Stimulated activated CD8-positive, alpha-beta memory T cell treated with anti-CD3 and anti-CD28 coated beads, Interleukin-2, amount 100 ng/mL, for 1 hour (primary cell): ENCODE measurements at places on chromosomes 5 and 9.

GRCh38 chr5:111134864-111135263 is 42.7 kb downstream of the WDR36 start:
- DNase-seq, result no peak

GRCh38 chr5:80959768-80960442 is at the start of gene RASGRF2:
Gene RASGRF2 (plus strand): TSS chr5:80960363. CDS start chr5:80960739, 376 bp downstream.
- DNase-seq, result no peak

DNA sequence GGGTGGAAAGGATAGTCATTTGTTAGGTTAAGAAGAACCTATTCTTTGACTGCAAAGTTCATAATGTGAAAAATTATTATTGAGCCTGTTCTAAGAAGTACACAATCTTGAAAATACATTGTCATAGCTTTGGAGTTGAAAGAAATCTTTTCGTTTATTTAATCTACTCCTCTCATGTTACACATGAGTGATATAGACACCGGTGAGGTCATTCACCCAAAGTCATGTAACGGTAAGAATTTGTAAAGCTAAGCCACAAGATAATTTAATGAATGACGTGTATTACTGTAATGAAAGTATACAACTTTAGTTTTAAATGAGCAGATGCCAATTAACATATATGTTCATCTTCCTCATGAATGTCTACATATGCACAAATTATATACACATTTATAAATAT is 284.1 kb upstream of the PDE4D start:
- DNase-seq, result no peak

GRCh38 chr9:78214492-78214891 is 21.4 kb upstream of the CEP78 start:
- DNase-seq, result no peak

GRCh38 chr5:142426129-142427014 is 101.6 kb upstream of the SPRY4 start:
- DNase-seq, result no peak

GRCh38 chr5:59098743-59099142 is 515.9 kb downstream of the RAB3C start:
- DNase-seq, result no peak

DNA sequence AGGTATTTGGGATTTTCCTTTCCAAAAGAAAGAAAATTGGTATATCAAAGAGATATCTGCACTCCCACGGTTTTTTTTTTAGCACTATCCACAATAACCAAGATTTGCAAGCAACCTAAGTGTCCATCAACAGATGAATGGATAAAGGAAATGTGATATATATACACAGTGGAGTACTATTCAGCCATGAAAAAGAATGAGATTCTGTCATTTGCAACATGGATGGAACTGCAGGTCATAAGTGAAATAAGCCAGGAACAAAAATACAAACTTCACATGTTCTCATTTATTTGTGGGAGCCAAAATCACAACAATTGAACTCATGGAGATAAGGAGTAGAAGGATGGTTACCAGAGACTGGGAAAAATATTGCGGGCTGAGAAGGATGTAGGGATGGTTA is 9.8 kb downstream of the ANKRD31 start:
- DNase-seq, result no peak

- DNase-seq, result no peak
Observed at GRCh38 chr5:140338908-140339307, 7.5 kb downstream of the HBEGF start.

GRCh38 chr9:72312386-72312987 is 52.5 kb downstream of the ZFAND5 start:
- no peak for DNase-seq

GRCh38 chr5:135642488-135642870 is 63.7 kb upstream of the CXCL14 start:
- no peak for DNase-seq

DNA sequence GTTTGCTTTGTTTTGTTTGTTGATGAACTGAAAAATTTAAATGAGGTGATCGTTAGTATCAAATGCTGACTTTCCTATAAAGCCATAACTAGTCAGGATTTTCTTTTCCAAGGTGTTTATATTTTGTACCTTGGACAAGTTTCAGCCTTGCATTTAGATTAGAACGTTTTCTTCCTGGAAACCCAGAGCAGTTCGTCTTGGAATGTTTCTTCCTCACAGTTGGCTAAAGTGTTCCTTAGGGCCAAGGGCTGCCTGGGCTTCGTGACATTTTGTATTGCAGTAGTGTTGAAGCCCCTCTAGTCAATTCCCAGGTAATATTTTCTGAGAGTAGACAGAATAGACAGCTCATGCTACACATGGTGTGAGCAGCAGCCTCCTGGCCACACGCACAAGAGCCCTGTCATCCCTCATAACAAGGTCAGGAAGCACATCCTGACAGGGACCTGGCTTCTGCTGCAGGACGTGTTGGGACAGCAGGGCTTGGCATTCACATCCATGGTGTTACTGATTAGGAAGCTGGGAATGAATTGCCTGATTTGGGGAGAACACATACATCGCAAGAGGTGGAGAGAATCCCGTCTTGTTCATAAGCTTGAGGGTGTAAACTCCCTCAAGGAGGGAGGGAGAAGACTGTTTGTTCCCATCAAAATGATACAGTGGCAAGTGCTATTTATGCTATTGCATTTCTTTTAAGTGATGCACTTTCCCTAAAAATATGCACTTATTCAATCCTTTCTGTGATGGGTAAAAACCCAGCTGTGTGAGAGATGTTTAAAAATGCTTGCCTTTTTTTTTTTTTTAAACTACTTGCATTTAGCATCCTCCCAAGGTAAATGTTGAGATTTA is 31.7 kb downstream of the FUBP3 start:
- DNase-seq, result no peak

GRCh38 chr9:125758986-125759763 is 12.0 kb downstream of the PBX3 start:
- DNase-seq, result no peak

DNA sequence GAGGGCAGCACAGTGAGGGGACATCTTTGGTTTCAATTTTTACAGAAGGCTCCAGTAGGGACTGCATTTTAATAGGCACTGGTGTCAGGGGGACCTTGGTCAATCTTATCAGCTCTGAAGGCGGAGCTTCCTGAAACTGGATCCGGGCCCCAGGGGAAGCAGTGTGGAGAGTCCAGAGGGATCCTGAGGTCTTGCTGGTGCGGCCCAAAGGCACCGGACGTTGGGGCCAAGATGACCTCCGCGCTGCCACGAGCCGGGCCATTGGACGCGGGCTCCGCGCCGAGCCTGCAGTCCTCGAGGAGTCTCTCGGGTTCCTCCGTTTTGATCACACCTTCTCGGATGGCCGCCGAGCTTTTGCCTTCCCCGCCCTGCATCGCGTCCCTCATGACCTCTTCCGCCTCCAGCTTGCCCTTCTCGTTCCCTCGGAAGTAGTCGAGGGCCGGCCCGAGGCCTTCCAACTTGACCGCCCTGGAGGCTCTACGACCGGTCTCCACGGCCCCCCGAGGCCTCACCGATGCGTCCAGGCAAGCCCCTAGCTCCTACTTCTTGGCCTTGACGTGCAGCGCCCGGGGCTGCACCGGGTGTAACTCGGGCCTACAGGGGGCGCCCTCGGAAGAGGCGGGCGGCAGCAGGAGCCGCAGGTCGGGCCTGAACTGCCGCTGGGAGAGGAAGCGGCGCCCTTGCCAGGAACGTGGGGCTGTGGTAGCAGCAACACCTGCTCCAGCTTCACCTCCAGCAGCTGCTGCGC is 18.8 kb downstream of the C5orf52 start:
- DNase-seq, result no peak

- DNase-seq, result no peak
Observed at GRCh38 chr5:67378256-67378655, 181.7 kb upstream of the CD180 start.

- no peak for DNase-seq
Observed at GRCh38 chr5:141084487-141084989, 9.9 kb upstream of the PCDHB2 start.

GRCh38 chr5:13763719-13764118 is 180.8 kb downstream of the DNAH5 start:
- DNase-seq, result no peak

- DNase-seq, result no peak
Observed at GRCh38 chr5:168893283-168893682, 314.1 kb upstream of the PANK3 start.

GRCh38 chr5:138790684-138791083 is 37.5 kb downstream of the CTNNA1 start:
- no peak for DNase-seq

- no peak for DNase-seq
Observed at GRCh38 chr9:136314944-136315343, 11.1 kb upstream of the CCDC187 start.

GRCh38 chr9:22028394-22028793 is 19.3 kb upstream of the CDKN2B start:
- DNase-seq, result no peak

- DNase-seq, result no peak
Observed at GRCh38 chr9:83204047-83204446, 141.1 kb upstream of the RASEF start.

GRCh38 chr5:78355561-78355960 is 4.9 kb upstream of the SCAMP1 start:
- DNase-seq, result no peak

- DNase-seq, result no peak
Observed at GRCh38 chr5:52468976-52469375, 318.7 kb upstream of the ITGA1 start.

DNA sequence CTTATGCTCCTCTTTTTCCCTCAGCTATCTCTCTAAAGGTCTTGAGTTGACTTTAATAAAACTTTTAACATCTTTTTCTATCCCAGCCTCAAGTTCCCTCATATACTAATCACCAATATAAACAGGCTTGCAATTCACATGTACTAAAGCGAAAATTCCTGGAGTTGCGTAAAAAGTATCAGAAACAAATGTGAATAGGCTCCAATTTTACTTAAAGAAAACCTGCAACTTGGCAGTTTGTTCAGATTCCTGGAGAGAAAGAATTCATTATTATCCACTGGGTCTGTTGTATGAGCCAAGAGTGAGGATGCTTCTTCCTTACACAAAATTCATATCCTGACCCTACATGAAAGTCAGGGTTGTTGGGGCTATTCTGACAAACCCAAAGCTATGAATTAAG is 384.2 kb downstream of the DTWD2 start:
- no peak for DNase-seq

GRCh38 chr5:168217497-168217896 is 73.9 kb upstream of the WWC1 start:
- DNase-seq, result no peak

DNA sequence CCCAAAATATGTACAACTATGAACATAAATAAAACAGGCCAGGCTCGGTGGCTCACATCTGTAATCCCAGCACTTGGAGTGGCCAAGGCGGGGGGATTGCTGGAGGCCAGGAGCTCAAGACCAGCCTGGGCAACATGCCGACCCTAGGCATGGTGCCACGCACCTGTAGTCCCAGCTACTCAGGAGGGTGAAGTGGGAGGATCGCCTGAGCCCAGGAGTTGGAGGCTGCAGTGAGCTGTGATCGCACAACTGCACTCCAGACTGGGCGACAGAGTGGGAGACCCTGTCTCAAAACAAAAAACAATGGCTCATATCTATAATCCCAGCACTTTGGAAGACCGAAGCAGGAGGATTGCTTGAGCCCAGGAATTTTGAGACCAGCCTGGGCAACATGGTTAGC is 1.5 kb downstream of the HAUS6 start:
- DNase-seq, result no peak

GRCh38 chr9:77838986-77839385 is 190.9 kb upstream of the GNA14 start:
- DNase-seq, result no peak

DNA sequence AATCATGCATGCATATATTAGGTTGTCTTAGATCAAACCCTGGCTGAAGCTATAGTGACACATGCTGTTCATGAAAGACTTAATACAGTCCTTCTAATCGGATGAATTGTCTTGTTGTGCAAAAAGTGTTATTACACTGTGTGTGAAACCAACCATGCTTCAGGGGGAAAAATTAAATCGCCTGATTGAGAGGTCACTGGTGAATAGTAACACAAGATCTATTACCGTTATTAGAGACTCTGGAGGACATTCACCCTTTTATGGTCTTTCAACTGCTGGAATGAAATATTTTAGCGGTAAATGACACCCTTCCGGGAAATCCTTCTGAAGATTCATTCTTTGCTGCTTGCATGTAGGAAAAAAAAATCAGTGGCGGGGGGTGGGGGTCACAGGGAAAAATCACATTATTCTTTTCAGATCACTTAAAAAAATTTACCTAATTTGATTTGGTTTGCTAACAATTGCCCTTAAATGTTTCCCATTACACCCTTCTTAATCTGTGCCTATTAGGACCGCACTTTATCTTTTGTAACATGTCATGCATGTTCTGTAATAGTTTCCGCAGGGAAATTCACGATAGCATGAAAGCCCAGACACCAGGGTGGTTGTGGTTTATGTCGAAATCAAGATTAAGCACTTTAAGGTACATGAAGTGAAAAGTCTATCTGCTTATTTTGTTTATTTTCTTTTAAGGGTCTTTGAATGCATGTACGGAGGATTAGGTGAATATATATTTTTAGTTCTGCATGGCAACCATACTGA is 120.6 kb downstream of the FOCAD start:
- no peak for DNase-seq

DNA sequence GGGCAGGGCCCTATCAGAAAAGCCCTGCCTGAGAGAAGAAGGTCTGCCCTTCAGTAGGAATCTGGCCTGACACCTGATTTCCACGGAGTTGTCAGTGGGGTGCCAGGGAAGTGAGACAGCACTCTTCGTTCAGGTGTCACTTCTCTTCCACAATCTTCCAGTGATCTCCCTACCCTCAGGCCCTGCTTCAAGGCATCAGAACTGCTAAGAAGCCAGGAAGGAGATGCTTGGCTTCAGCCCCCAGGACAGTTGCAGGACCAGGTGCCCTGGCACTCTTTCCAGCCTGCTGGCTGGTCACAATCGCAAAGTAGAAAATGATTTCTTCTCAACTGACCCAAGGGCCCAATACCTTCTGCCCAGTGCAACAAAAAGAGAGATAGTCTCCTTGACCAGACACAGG is 50.3 kb downstream of the SPOCK1 start:
- no peak for DNase-seq

GRCh38 chr9:106889061-106889590 is 26.2 kb downstream of the ZNF462 start:
- no peak for DNase-seq

DNA sequence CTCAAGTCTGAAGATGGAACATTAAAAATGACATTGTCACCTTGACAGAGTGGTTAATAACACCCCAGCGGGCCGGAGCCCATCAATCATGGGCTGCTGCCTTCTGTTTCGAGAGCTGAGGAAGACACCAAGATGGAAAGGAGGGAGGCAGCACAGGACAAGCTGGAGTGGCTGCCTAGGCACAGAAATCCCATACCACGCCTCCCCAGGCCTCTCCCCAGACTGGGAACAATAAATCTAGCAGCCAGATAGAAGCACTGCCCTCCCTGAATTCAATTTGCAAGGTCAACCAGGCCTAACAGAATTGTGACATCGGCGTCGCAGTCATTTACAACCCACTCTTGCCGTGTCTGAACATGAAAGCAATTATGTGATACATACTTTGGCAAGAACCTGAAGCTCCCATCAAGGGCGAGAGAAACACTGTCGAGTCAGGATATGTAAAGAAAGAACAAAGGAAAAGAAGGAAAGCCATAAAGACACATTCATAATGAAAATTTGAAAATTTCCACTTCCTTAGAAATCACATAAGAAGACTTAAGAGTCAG is 35.4 kb upstream of the ZNF354A start:
- DNase-seq, result no peak

GRCh38 chr9:78606001-78606379 is 309.1 kb downstream of the PSAT1 start:
- no peak for DNase-seq
